ENCODE measurements at places on chromosomes 1 and 21. TPM values are rescaled to one million over a fixed set of nuclear protein-coding genes. Genes with fewer than 3 reads are reported as not detected.

Gene DISC1
- 19.8 TPM for total RNA-seq

Gene SPATA45
- total RNA-seq, result not detected

Gene LCE5A
- total RNA-seq, result not detected

Gene TTLL10
- total RNA-seq, result 0.59 TPM

Gene ANGEL2
- total RNA-seq, result 53.0 TPM

Gene KRTAP19-1
- total RNA-seq, result not detected

Gene KCNN3
- not detected for total RNA-seq

Gene TAS1R1
- not detected for total RNA-seq

Gene NUF2
- total RNA-seq, result 1.8 TPM

Gene EPHA8
- not detected for total RNA-seq

Gene POLR3C
- 19.9 TPM for total RNA-seq

Gene VASH2
- total RNA-seq, result 0.17 TPM

Gene MYOG
- not detected for total RNA-seq

Gene MATN1
- total RNA-seq, result 2.7 TPM

Gene MANEAL
- total RNA-seq, result 0.53 TPM

Gene LINGO4
- total RNA-seq, result 0.16 TPM

Gene OR10Z1
- total RNA-seq, result not detected

Gene IQCC
- 2.4 TPM for total RNA-seq

Gene FAM110D
- total RNA-seq, result not detected
